Ecto neural progenitor cell (in vitro differentiated cells): ENCODE measurements at places on chromosomes 5 and 9.

- DNase-seq: no peak
Observed at GRCh38 chr5:156396830-156397081, 69.8 kb downstream of the SGCD start.

DNA sequence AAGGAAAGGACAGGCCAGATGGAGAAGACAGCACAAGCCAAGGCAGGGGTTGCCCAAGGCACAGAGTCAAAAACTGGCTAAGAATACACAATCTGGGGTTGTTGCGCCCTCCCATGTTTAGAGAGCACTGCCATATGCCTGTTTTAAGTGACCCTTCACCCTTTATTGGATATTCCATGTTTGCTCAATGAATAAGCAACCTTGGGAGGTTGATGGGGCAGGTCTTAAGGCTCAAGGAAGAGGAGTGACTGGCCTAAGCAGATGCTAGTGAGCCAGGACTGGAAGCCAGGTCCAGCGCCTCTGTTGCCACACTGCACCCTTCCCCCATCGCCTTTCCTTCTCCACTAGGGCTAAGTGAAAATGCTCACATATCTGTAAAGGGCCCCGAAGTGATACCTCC is 6.7 kb downstream of the TXN start:
- no peak for DNase-seq

GRCh38 chr9:8677741-8678140 is 878.2 kb upstream of the DMAC1 start:
- no peak for DNase-seq

DNA sequence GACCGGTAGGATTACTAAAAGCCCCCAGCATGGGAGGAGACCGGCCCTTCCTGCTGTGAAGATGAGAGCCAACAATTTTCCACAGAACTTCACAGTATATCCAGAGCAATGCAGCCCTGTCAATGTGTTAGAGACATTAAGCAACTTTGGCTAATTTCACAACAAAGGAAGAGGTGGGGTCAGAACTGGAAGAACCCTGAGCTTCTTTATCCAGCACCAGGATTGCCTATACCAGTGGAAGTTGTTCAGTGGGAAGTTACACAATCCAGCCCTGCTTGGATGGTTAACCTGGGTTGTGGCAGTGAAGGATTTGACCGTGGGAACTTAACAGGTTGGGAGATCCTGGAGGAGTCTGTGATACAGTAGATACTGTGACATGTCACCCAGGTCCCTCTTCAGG is 197.0 kb downstream of the FBN2 start:
- DNase-seq: no peak

DNA sequence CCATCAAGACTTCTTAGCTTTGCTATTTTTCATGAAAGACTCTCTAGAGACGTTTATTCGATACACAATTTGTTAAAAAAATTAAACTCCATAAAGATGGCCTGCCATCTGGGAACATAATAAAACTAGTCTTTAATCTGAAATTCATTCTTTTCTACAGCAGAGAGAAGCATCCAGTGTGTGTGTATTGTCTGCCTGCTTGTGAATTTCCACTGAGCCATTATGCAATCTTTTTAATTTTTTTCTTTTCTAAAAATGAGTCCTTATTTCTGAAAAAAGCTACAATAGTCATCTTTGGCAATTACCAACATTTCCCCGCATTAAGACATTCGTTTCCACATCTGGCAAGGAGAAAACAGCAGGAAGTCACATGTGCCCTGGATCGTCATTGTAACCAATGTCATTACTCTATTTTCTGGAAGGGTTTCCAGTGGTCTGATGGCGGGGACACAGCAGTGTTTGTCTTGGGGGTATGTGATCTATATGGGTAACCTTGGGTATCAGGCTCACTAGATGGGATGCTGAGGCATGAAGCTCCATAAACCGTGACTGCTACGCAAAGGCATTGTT is 263.1 kb downstream of the MSX2 start:
- DNase-seq: no peak

GRCh38 chr5:142087920-142088679 is 20.5 kb upstream of the NDFIP1 start:
- no peak for DNase-seq

DNA sequence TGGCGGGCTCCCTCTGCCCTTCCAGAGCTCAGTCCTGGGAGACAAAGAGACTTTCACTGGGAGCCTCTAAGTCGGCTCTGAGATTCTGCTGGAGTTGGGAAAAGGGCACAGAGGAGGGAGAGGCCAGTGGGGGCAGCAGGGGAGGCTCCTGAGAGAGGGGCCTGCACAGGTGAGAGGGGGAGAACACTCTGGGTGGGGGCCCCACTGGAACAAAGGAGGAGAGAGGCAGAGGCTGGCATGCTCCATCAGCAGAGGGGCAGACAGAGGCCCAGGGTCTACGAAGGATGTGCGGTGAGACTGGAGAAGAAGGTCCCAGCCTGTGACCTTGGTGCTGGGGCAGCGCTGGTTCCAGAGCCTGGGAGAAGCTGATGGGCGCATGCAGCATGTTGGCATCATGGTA is 8.9 kb downstream of the TCF7 start:
- DNase-seq: no peak

- DNase-seq: no peak
Observed at GRCh38 chr5:92942762-92943161, 638.3 kb downstream of the NR2F1-AS1 start.

DNA sequence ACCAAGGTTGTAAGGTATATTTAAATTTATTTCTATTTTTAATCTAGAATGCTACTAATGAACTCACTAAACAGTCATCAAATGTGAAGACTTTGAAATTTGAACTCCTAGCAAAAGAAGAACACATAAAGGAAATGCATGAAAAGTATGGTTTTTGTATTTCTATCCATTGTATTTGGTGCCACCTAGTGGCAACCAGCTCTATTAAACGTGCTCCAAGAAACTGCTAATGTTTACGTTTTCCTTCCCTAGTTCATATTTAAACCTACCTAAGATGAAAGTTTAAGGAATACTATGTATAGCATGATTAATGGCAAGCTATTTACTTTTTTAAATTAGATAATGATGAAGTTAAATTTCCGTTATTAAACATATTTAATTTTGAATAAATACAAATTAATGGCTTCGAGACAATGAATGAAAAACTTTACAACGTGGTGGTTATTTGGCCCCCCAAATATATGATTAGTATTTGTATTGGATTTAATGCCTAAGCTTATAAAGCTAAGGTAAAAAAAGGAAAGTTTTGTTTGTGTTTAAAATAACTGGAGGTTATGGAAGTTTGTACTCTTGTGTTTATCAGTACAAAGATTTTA is 115.9 kb upstream of the SH3GL2 start:
- DNase-seq: no peak

GRCh38 chr5:179763215-179763945 is 30.4 kb upstream of the LTC4S start:
- no peak for DNase-seq

DNA sequence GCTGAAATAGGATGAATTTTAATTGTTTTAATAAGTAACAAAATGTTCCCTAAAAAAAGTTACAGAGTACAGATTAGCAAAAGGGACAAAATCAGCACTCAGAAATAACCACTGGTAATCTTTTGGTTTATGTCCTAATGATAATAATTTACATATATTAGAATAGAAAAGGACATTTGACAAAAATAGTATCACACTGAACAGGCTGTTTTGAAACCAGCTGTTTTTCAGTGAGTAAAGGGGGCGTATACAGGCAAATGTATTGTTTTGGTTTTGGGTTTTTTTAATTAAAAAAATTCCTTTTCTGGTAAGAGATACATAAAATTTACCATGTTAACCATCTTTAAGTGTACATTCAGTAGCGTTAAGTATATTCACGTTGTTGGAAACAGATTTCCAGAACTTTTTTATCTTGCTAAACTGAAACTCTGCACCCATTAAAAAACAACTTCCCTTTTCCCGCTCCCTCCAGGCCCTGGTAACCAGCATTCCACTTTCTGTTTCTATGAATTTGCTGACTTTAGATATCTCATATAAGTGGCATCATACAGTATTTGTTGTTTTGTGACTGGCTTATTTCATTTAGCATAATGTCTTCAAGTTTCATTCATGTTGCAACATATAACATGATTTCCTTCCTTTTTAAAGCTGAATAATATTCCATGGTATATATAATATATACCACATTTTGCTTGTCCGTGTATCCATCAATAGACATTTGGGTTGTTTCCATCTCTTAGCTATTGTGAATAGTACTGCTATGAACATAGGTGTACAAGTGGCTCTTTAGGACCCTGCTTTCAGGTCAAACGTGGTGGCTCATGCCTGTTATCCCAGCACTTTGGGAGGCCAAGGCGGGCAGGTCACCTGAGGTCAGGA is 20.6 kb upstream of the LARP1 start:
- DNase-seq: no peak

DNA sequence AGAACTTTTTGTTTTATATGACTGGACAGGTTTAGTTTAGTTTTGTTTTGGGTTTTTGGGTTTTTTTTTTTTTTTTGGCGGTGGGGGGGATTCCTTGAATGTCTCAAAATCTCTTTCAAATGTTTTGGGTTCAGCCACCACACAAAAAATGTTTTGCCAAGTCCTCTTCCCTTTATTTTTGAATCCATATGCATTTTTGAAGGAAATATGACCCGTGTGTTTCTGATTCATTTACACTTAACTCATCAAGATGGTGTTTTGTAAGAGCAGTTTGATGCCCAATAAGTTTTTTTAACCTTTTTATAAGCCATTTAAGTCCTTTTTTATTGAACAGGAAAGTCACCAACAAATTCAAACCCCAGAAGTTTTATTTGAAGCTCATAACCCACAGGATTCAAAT is 209.8 kb downstream of the CWC27 start:
- DNase-seq: no peak

DNA sequence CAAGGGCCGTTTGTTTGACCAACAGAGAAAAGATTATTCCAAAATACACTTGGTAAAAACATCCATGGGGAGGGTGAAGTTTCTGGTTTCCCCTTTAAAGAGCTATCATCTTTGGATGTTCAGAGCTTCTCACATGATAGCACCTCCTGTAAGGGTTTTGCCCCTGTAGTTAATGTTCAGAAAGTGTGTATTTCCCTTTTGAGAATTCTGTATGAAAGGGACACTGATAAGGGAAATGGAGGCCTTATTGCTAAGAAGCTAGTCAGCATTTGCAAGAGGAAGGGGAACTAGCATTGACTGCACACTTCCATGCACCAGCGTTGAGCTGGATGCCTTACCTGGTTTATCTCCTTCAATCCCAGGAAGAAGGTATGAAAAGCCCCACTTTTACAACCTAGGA is 31.5 kb upstream of the C5orf58 start:
- DNase-seq: no peak

DNA sequence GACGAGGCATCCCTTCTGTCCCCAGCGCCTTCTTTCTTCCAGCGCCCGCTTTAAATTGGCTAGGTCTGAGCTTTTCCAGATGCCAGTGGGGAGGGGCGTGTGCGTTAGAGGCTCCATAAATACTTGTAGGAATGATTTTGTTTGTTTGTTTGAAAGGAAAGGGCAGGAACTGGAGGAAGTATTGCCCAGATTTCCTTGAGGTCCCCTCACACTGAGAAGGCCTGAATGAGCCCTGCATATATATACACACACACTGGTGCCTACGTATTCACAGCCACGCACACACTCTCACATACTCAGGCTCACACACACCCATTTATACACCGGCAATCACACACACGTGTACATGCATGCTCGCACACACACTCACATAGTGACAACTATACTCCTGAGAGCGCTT is 1.0 kb upstream of the SLIT3 start:
- DNase-seq: no peak

GRCh38 chr5:101271416-101271815 is 368.3 kb upstream of the ST8SIA4 start:
- no peak for DNase-seq

DNA sequence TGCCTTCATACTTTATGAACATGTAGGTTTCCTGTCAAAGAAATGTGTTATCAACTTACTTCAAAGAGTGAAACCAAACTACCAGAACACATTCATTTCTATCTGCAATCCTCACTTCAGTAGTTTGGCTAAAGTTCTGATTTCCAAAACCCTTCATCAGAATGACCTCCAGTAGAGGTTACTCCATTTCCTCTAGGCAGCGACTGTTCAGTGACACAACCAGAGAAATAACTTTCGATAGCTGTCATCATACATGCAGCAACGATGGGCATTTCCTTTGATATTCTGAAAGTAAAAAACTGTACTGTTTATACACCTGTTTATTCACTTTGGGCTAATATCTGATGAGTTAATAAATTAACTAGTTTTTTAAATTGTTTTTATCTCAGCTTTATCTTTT is 532.5 kb upstream of the IZUMO3 start:
- no peak for DNase-seq

- DNase-seq: no peak
Observed at GRCh38 chr5:147479444-147479843, 30.4 kb downstream of the DPYSL3 start.

DNA sequence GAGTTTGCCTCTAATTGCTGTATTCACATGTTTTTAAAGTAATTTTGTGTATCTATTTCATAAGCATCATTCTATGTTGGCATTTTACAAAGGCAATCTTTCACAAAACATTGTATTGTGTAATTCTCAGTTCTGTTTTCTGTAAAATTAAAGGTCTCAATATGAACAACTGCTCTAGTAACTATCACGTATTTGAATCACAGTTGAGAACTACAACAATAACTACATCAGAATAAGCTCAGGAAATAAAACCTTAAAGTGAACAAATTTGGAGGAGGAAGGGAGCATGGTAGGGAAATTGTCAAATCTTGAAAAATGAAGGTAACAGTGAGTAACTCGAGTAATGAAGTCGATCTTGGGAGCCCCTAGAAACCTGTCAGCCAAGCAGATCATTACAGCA is 22.5 kb upstream of the CAMK4 start:
- no peak for DNase-seq

GRCh38 chr9:36401164-36401740 is 1.2 kb upstream of the RNF38 start:
- DNase-seq: no peak

GRCh38 chr5:54146916-54147315 is 163.5 kb downstream of the ARL15 start:
- DNase-seq: no peak

DNA sequence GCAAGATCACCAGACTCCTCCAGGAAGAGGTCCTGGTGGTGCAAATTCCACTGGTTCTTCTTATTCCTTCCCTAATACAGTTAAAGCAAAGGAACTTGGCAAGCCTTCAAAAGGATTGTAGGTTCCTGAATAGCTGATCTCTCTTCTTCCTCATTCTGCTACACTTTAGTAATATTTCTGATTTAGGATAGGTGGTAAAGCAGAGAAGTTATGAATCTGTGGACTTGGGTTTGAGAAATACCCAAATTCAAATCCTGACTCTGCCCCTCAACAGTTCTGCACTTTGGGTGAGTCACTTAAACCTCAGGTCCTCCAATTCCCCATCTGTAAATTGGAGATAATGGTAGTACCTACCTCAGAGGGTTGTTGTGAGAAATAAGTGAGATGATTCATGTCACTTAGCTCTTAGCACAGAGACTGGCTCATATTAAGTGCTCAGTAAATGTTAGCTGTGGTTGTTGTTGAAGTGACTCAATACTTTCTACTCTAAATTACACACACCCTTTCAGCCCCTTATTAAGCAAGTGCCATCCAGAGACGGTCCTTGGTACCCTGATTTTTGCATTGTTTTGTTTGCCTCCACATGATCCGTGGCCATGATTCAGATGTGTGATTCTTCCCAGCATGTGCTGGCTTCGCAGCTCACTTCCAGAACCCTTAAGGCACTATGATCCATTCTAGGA is 5.2 kb downstream of the SH3RF2 start:
- DNase-seq: no peak

GRCh38 chr5:150022158-150022531 is 21.6 kb downstream of the HMGXB3 start:
- no peak for DNase-seq
